ENCODE measurements at places on chromosomes 7 and 10.
A peak's percentile ranks its signal among the peaks of the same experiment; 100 is the strongest.

DNA sequence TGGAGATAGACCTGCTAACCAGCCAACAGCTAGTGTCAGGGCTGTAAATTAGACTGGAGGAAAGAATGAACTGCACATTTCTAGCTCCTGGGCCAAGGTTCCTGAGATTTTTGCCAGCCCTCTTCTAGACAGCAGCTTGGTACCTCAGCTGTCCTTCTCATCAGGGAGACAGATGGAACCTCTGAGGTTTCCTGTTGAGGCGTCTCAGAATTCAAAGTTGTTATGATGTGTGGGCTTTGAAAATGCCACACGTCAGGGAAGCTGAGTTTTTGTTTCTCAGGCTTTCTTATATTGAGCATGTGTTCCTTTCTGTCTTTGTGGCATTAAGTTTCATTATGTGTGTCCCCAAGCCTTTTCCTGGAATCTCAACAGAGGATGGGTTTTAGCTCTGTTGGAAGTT, 736.6 kb downstream of the AUTS2 start:
- DNase-seq: no peak

DNA sequence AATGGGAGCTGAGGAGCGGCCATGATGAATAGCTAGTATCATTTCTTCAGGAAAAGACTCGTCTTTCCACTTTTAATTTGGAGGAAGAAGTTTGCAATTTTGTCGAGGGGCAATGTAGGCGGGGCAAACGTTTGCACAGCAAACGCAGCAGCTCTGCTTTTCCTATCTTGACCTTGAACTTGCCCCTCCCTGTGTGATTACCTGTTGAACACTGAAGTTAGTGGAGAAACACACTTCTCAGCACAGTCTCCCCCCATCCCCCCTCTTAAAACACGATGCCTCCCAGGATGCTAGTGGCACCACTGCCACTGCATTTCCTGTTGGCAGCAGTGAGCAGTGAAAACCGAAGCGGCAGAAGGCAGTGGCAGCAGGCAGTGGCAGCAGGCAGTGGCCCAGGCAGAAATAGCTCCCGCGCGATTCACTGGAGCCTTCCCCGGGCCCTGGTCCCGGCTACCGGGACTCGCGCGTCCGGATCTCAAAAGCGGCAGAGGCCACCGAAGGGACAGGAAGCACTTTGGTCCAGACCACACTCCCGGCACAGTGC, at the start of gene EPDR1:
Gene EPDR1, plus strand, starts transcription at position 336 of the 544 bp plus-strand sequence. CDS start 300 bp downstream, outside the sequence.
- DNase-seq: peak; percentile 11

- DNase-seq: no peak
Measured at GRCh38 chr10:100519311-100520051, at the start of gene SEC31B. TSS of gene SEC31B (minus strand) at chr10:100519861. CDS start at chr10:100516952, 2,909 bp downstream.

DNA sequence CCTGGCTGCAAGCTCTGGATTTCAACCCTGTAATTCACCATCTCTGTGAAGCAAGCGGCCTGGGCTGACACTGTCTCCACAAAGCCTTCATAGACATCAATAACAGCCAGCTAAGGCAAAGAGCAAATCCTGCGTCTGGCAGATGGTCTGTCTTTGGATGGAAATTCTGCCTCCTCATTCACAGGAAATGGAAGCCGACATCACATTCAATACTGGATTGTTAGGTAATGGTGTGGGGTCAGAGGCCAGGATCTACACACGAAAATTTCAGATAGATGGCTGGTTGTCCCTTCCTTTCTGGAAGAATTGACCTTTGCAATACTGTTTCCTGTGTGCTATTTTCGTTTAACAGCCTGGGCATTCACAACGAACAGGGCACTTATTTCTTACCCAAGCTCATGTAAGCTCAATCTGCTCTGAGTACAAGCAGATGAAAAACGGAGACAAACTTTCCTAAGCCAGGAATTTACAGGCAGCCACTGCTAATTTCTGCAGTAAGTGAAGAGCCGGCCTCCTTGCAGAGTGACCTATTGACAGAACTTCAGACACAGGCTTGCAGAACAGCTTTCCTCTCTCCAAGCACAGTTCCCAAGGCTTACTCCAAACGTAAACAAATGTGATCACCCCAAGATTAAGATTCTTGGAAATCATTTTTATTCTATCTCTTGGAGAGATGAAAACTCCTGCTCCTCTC, 3.1 kb upstream of the ADAM12 start:
- DNase-seq: no peak

DNA sequence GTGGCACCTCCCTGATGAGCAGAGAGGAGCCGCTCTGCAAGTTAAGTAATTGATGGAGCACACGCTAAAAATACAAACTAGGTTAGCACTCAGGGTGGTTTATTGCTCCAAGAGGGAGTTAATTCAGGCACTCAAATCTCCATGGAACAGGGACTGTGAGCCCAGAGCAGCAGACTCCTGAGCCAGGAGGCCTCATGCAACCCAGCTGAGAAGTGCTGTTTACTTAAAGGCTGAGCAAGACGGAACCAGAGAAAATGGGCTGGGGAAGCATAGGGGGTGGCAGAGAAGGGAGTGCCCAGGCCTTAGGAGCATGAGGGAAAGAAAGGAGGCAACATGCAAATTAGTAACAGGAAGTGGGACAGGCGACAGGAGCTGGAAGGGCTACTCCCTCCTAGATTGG, 174.1 kb downstream of the KCNMA1 start:
- DNase-seq: no peak

All from activated CD4-positive, alpha-beta T cell treated with anti-CD3 and anti-CD28 coated beads, Interleukin-2, amount 50 U/mL, for 24 hours (primary cell).